ENCODE measurements at places on chromosomes 2 and 18.

DNA sequence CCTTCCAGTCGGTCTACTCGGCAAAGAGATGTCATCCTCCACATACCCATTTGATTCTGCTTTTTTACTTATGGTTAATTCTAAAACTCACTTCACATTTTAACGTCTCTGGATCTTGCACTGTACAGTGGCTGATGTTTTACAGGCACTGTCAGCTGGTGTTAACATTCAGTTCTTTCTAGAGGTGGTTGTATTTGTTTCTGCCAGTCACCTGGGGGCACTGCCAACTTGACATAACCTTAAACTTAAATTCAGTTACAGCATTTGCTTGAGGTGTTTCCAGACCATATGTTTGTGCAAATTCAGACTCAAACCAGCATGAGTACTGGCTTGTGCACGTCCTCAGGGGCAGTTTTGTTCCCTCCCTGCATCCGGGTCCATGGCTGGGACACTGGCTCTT lies 5.3 kb upstream of the TMEM185B start:
- no peak for DNase-seq

GRCh38 chr2:70039366-70039765 lies 47.9 kb upstream of the PCBP1 start:
- no peak for DNase-seq

- DNase-seq: no peak
Observed at GRCh38 chr2:225668606-225669266, 269.2 kb downstream of the NYAP2 start.

DNA sequence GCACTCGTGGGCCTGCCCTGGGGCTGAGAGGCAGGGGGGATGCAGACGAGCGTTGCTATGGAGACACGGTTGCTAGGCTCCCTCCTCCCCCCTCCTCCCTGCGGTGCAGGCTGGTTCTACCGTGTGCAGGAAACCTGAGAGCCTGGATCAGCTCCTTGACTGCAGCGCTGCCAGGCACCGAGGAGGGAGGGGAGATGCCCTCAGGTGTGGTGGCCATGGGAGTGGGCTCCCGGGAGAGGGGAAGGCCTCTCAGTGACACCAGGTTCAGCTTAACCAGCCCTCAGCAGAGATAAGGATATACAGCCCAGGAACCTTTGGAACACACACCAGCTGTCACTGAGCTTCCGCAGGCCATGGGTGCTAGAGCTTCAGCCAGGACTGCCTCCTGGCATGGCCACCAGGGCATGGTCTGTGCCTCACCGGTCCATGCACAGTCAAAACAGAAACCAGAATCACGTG lies 124.4 kb upstream of the PXDN start:
- no peak for DNase-seq

- DNase-seq: no peak
Observed at GRCh38 chr2:46320141-46320567, 22.9 kb downstream of the EPAS1 start.

- no peak for DNase-seq
Observed at GRCh38 chr2:176173567-176174381, 14.7 kb upstream of the HOXD1 start.

- DNase-seq: no peak
Observed at GRCh38 chr2:96945014-96945413, 41.4 kb downstream of the FAM178B start.

DNA sequence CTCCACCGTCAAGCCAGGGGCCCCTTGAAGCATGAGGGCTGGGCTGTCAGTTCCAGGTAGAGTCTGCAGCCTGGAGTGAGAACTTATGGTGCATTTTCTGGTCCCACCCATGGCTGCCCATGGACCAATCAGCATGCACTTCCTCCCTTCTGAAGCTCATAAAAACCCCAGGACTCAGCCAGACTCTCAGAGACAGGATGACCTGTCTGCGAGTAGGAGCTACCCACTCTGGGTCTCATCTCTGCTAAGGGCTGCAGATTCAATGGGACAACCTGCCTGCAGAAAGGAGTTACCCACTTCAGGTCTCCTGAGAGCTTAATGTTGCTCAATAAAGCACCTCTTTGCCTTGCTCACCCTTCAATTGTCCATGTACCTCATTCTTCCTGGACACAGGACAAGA lies 9.4 kb upstream of the DUSP19 start:
- no peak for DNase-seq
